ENCODE measurements at places on chromosomes 11 and 22.

DNA sequence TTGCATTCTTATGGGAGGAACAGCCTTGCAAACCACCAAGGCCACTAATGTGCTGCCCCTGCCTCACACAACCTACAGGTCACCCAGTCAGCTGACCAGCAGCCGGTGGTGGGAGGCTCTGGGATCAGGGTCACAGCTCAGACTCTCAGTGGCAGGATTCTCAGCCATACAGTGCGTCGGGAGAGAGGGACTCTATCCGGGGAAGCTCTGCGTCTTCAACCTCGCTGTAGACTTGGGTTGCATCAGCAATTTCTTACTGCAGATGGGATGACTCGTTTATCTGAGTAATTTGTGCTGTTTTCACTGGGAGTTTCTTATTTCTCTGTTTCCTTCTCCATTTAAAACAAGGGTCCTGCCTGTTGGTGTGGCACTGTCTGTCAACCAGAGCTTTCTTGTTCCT lies 257.7 kb downstream of the TBC1D22A start:
- no peak for DNase-seq

DNA sequence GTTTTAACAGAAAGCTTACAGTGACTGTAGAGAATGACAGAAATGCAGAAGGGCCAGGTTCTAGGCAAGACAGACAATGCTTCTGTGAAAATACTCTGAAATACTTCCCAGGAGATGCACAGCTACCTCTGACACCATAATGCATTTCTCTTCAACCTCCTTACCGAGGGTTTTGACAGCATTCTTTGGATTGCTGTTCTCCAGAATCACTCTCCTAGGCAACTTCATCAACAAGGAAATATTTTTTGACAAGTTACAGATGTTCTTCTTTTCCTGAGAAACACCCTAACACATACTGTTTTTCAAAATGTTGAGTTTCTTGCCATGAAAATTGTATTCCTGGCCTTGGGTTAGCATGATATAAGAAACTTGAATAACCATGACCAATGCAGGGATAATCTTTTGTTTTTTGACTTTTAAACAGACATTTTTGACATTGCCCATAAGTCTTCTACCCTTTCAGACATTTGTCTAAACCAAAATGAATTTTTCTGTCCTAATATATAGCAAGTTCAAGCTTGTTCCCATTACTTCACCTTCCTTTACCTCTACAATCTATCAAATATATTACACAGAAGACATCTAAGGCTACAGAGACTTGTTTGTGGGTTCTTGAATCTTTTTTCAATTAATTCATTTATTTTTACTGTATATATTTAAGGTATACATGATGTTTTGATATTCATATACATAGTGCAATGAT lies 108.1 kb downstream of the CCDC34 start:
- peak; percentile 43 for DNase-seq

GRCh38 chr11:4825132-4825531 lies 4.0 kb downstream of the OR51F2 start:
- no peak for DNase-seq

DNA sequence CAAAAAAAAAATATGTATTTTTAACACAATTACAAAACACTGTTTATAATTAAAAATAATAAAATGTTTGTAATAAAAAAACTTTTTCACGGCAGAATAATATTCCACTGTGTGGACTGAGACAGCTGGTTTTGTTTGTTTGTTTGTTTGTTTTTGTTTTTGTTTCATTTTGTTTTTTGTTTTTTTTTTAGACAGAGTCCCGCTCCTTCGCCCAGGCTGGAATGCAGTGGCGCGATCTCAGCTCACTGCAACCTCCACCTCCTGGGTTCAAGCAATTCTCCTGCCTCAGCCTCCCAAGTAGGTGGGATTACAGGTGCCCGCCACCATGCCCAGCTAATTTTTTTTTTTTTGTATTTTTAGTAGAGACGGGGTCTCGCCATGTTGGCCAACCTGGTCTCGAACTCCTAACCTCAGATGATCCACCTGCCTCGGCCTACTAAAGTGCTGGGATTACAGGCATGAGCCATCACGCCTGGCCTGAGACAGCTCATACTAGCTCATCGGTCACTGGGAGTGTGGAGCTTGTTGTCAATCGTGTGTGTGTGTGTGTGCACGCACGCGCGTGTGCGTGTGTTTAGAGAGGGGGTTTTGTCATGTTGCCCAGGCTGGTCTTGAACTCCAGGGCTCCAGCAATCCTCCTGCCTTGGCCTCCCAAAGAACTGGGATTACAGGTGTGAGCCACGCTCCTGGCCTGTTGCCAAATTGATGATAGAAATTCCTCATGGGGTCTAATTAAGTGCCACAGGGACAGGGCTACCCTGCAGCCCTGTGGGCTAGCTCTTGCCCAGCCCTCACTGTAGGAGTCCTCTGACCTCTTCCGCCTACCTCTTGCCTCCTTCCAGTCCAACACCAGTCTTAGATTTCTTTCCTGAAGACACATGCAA lies 7.2 kb upstream of the AIFM3 start:
- no peak for DNase-seq

- DNase-seq = no peak
These were observed 119.5 kb upstream of the NARS2 start for GRCh38 chr11:78694152-78694551.

GRCh38 chr11:46895821-46896220 lies 22.5 kb downstream of the LRP4 start:
- DNase-seq = no peak

DNA sequence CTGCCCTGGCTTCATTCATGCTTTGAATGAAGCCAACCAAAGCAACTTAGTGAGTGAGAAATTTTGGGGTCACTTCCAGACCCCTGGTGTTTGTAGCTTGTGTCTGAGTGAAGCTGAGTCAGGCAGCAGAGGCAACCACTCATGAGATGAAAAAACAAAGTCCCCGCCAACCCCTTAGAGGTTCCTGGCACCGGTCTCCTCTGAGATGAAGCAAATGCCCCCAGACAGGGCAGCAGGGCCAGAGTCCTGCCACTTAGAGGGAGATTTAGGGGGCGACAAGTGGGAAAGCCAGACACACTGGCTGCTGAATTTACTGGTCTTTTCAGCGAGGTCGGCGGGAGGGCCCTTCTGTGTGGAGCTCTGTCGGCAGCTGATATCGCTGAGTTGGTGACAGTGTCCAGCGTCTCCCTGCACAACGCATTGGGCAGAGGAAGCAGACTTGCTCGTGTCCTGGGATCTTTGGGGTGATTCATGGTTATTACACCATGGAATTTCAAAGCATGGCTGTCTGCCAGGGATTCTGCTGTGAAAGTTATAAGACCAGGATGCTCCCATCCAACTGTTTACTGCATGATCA lies 482.6 kb downstream of the MIAT start:
- peak; percentile 68 for DNase-seq

GRCh38 chr11:100925935-100926334 lies 203.7 kb downstream of the PGR start:
- peak; percentile 69 for DNase-seq

DNA sequence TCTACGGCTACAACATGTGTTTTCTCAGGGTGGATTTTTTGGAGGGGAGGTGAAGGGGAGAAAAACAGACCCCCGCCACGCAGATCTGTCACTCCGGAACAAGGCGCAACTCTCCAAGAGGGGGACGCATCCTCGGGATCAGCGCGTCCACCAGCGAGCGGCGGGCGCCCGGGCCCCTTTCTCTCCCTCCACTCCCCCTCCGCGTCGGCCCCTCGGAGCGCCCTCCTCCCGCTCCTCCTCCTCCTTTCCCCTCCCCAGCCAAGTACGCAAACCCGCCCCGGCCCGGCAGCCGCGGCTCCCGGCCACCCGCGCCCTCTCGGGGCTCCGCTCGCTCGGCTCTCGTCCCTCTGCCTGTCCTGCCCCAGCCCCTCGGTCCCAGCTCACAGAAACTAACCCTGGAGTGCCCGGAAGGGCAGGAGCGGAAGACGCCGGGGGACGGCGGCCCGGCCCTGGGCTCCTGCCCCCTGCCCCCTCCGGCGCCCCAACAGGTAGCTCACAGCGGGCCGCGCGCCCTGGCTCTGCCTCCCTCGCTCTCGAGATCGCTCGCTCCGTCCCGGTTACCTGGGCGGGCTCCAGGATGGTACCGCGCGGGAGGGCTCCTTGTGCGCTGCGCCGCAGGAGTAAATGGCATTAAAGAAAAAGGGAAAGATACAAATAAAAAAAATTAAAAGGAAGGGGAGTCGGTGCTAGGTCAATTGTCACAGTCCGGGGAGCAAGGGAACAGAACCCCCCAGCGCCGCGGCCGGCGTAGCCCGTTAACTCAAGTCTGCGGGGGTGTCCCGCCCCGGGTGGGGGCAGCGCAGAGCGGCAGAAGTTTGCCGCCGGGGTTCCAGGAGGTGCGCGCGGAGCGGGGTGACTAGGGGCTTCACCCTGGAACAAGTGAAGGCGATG lies 131.4 kb upstream of the C11orf58 start:
- peak; percentile 16 for DNase-seq

DNA sequence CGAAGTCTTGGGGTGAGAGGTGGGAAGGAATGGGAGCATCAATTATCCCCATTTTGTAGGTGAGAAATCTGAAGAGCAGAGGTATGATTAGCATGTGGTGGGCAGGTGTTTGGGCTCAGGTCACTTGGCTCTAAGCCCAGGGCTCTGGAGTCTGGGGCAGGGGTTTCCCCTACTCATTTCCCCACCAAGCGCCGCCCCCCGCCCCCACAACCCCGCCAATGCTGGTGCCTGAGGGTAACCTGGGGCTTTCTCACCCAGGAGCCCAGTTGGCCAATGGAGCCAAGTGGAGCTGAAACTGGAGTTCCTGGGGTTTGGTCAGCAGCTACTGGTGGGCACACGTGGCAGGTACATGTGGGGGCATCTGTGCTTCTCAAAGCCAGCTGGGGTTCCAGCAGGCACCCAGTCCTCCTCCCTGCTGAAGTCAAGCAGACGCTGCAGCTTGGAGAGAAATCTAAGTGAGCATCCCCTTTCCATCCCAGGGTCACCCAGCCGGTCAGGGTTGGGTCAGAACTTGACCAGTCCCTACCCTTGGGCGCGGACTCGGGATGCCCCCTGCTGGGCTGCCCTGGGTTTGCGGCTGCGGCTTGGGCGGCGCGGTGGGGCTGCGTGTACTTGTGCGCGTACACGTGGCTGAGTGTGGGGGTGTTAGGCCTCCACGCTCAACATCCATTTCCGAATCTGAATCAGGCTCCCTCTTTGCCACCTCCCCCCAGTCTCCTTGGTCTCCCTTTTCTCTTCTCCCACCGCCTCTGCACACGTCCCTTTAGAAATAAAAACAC lies 1.7 kb upstream of the CHRM1 start:
- no peak for DNase-seq

DNA sequence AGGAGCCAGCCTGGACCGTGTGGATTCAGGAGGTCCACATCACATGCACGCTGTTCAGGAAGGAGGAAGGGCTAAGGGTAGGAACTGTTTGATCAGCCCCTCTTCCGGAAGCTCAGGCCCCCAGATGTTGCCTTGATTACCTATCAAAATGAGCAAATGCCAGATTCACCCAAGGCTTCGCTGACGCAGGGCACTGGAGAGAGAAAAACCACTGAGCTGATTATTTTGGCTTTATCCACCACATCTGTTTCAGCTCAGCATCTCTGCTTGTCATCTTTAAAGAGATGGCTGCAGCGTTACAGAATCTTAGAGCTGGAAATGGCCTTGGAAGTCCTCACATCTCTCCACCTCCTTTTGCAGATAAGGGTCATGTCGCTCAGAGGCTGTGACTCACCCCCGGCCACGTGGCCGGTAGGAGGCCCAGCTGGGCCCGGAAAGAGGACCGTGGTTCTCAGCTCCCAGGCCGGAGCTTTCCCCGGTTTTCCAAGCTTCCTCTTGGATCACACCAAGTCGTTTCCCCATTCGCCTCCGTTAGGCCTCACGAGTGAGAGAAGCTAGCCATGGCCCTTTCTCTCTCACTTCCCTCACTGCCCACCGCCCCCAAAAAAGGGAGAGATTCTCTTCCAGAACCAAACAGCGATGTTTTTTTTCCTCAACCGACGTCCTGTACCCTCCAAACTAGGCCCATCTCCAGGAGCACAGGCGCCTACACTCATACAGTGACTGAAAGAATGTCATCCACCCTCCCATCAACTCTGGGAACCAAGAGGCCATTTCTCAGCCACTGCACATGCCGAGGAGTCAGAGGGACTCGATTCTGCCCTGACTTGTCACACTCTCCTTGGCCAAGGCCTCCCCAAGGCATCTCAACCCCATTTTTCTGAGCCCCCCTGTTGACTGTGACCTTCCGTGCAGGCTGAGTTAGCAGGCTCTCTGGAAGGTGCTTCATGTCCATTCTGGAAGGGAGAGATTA lies 37.6 kb downstream of the LIF start:
- DNase-seq = peak; percentile 96

GRCh38 chr22:44529827-44530523 lies 31.9 kb upstream of the RTL6 start:
- DNase-seq = no peak

- peak; percentile 30 for DNase-seq
These were observed 63.7 kb downstream of the RAB30 start for GRCh38 chr11:83007909-83008580.

GRCh38 chr22:23700706-23701105 lies 9.9 kb downstream of the RGL4 start:
- DNase-seq = peak; percentile 24

GRCh38 chr11:45097721-45098493 lies 48.5 kb upstream of the PRDM11 start:
- peak; percentile 54 for DNase-seq

- DNase-seq = no peak
These were observed 44.0 kb upstream of the C11orf87 start for GRCh38 chr11:109378034-109378433.

GRCh38 chr11:93611836-93612677 lies 49.4 kb upstream of the CEP295 start:
- no peak for DNase-seq
